ENCODE measurements at places on chromosomes 2 and 18.

DNA sequence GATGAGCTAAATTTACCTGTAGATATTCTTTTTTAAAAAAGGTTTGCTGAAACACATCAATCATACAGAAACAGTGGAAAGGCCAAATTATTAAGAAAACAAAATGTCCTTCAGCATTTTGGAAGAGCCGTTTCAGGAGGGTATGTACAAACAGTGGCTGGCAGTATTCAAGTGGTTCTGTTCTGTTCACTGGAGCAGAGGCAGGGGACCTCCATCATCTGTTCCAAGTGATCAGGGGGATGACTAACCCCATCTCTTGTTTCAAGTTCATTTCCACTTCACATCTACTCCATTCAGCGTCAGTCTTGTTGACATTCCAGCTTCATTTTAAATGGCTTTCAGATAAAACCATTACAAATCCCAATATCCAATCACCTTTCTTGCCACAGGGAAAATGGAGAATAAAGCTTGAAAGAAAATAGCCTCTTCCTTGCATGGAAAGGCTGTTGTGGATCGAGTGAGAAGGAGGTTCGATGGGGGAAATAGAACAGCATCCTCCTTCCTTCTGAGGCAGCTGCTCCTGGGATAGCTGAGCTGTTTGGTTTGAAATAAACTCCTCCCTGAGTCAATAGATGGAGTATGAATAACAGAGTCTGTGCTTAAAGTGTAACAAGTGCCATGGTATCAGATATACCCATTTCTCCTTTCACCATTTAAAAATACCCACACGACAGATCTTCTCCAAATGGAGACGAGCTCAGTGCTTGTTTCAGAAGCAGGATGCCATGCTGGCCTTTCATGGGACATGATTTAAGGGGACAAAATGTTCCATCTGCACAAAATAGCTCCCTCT lies 63.7 kb upstream of the OTOF start:
- DNase-seq: no peak

DNA sequence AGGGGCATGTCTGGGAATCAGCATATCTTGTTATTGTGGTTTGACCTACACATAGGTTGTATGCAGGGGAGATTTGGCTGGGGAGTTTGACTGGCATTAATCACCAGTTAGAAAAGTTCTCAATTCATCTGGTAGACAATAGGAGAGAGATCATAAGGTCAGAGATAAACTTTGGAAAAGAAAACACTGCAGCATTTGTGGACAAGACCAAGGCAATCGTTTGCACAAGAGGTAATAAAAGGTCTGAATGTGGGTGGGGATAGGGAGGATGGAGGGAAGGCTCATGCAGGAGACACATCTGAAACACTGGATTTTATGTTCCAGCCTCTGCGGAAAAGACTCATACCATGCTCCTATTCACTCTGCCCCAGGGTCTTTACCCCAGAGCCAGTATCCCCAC lies 136.9 kb downstream of the MAIP1 start:
- DNase-seq: no peak

GRCh38 chr2:121094845-121095244 lies 190.2 kb downstream of the TFCP2L1 start:
- DNase-seq: no peak

GRCh38 chr2:62565309-62565908 lies 59.4 kb upstream of the TMEM17 start:
- no peak for DNase-seq

DNA sequence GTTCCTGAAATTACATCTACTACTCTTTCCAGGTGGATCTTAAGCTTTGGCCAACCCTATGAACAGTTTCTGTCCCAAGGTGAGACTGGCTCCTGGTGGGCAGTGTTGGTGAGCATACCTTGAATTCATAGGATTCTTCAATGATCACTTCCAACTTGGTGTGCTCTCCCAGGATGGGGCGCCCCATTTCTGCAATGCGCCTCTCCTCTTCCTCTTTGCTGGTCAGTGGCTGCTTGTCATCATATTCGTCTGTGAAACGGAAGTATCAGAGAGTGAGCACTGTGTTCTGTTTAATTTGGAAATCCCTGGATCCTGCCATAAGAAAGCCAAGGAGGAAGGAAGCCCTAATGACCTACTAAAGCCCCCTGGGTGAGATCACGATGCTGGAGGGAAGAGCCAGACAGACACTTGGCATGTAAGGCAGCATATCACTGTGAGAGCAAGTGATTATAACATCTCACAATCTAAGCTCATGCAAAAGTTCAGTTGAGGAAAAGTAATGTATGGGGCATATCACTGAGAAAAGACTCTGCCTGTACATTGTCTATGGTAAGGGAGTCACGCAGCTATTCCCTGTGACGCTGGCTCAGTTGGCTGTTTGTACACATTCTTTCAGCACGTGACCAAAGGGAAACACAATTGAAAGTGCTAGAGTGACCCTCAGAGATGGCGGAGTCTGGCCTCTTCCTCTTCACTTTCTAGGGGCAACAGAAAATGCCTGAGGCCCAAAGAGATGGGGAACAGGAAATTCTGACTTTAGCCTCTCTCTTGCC lies 287.0 kb downstream of the SLC8A1 start:
- DNase-seq: no peak

DNA sequence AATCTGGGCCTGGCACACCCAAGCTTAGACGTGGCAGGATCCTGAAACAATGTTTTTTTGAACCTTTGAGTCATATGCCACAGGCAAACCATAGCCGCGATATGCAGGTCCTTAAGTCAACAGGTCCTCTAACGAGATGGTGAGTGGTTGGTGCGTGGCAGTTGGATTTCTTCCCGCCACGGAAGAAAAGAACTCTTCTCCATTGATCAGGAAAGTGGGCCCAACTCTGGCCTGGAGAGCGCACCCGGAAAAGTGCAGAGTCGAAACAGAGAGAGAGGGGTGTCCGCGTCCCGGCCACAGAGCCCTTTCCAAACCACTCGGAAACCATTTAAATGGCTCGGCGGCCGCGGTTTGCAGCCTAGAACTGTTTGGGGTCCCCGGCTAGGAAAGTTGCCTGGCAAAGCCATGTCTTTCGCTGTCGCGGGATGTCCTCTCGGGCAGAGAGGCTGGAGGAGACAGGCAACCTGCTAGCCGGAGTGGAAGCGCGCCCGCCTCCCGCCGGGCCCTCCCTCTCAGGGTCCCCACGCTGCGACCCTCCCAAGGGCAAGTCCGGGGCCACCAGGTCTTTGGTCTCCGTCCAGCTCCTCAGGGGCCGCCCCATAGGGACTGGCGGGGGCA lies 777 bp downstream of the GALNT3 start:
- DNase-seq: peak; percentile 10

GRCh38 chr18:36296650-36297416 lies 680 bp upstream of the FHOD3 start:
- DNase-seq: peak; percentile 67

Measured in heart right ventricle (tissue), 16 donors.